ENCODE measurements at places on chromosomes 16 and 17. TPM values are rescaled to one million over a fixed set of nuclear protein-coding genes. Genes with fewer than 3 reads are reported as not detected.

- DNase-seq, result no peak
These were observed 12.3 kb upstream of the SALL1 start for GRCh38 chr16:51163366-51163765.

DNA sequence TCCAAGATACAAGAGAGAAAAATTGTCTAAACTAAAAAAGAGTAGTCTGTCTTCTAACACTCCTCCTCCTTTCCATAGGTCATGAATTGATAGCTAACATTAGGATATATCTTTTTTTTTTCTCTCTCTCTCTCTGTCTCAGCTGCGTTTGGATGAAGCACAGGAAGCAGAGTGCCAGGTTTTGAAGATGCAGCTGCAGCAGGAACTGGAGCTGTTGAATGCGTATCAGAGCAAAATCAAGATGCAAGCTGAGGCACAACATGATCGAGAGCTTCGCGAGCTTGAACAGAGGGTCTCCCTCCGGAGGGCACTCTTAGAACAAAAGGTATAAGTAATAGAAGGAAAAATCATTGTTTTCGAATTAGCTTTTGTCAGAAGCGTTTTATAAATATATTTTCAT, 32.9 kb downstream of the ABHD15 start:
- no peak for DNase-seq

DNA sequence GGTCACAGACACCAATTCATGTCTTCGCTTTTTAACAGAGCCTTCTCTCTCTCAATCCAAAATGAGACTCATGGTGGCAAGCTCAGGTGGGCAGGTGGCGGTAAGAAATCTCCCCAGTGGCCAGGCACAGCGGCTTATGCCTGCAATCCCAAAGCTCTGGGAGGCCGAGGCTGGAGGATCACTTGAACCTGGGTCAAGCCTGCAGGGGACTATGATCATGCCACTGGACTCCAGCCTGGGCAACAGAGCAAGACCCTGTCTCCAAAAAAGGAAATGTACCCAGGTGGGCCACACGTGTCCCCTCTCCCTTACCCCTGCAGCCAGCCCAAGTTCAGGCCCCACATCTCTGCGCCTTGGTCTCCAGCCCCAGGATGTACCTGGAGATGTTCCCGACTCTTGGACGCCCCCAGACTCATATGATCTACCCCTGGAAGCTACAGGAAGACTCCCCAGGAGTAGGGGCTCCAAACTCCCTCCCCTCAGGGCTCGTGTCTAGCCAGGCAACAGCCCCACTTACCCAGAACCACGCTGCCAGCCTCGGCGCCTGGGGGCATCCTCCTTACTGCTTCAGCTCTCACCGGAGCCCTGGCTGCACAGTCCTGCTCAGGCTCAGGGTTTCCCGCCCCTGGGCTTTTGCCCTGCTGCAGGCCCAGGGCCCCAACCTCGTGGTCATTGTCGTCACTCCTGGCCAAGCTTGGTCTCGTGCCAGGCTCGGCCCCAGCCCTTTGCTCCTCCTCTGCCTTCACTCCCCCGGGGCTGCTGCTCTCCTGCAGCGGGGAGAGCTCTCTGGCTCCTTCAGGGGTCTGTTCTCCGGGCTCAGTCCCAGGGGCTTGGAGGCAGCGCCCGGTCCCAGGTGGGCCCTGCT, 16.2 kb downstream of the MYLK3 start:
- DNase-seq, result no peak

DNA sequence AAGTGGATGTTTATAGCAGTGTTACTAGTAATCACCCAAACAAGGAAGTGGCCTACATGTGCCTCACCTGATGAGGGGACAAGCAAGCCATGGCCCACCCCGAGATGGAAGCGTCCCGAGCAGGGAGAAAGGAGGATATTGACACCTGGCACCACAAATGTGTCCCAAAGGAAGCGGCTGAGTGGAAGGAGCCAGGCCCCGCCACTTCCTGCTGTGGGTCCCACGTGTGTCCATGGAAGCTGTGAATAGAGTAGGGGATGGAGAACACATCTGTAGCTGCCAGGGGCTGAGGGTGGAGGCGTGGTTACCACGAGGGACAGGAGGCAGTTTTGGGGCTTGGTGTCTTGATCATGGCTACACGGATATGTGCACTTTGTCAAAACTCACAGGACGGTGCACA, 49.2 kb downstream of the KCNJ12 start:
- no peak for DNase-seq

DNA sequence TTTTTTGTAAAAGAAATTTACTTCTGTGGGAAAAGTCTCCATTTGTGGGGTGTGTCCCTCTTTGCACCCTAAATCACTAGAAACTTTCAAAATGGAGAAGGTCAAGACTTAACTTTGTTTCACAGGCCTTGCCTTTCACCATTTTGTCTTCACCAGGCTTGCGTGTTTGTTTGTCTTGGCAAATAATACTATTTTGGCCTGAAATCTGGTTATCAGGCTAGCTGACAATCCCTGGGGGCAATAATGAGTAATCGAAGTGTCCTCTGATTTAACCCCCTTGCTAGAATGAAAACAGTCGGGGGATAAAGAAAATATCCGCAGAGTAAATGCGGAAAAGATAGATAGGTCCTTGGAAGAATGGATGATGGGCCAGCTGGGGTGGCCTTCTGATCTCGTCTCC, 34.5 kb downstream of the SLC39A11 start:
- DNase-seq, result no peak

DNA sequence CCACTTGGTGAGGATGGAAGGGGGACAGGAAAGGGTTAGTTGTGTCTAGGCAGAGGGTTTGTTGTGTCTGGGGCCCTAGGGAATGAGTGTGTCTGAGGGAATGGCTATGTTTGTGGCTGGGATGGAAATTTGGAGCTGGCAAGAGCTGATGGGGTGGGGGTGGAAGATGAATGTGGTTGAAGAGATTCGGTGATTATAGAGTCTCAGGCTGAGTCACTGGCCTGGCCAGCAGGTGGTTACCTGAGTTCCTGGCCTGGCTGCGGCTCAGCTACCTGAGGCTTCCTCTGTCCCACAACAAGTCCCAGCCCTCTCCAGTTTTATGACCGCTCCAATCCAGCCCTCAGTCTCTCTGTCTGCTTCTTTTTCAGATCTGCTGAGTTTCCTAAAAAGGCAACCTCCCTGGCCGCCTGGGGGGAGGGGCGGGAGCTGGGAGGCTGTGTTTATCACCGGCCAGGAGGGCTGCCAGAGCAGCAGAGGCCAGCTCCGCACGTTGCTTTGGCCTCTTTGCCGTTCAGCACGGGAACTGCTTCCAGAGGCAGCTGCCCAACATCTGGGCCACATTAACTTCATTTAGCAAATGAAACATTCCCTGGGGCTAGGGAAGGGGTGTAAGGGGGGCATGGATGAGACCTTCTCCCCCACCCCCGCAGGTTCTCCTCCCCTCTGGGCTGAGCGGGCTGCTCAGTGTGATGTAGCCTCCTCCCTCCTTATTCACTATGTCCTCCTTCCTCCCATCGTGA, 21.8 kb downstream of the ITGB3 start:
- DNase-seq, result peak; percentile 98

DNA sequence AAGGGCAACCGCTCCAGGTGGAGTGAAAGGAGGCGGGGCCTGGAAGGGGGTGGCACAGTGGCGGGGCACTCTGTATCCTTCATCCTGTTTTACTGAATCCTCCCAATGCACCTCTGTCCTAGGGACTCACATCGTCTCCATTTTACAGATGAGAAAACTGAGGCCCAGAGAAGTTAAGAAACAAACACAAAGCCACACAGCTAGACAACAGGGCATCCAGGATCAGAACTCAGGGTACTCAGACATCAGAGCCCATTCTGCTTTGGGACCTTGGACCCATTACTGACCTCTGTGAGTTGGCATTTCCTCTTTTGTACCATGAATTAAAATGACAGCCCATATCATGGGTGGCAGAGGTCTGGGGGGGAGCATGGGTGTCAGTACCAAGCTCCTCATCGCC, 129.2 kb downstream of the CPPED1 start:
- no peak for DNase-seq

- peak; percentile 37 for DNase-seq
These were observed 30.9 kb downstream of the HAPSTR1 start for GRCh38 chr16:9122342-9122741.

SPATA32 gene
- polyA plus RNA-seq, result not detected

KCNG4 gene
- polyA plus RNA-seq, result not detected

SAMD14 gene
- 1.2 TPM for polyA plus RNA-seq

ZSCAN10 gene
- not detected for polyA plus RNA-seq

CSH1 gene
- not detected for polyA plus RNA-seq

CTRB1 gene
- polyA plus RNA-seq, result not detected
